Activated T-helper 2 cell treated with anti-CD3 and anti-CD28 coated beads, Interferon-gamma antibody, Interleukin-2, Interleukin-4, amounts not matched to agents 10 μg/mL and 5 μg/mL and 100 μg/mL, durations not matched to agents 14 hours and 24 hours and 36 hours (primary cell): ENCODE measurements at places on chromosomes 2 and 18. TPM values are rescaled to one million over a fixed set of nuclear protein-coding genes. Genes with fewer than 3 reads are reported as not detected.

Gene TM4SF20
- total RNA-seq: not detected in 2 replicates

Gene UGT1A4
- total RNA-seq: not detected in 2 replicates

GRCh38 chr2:183040604-183041003, 2.3 kb upstream of the NCKAP1 start:
- DNase-seq: no peak

- DNase-seq: no peak
Measured at GRCh38 chr18:79962835-79963657, 1.4 kb upstream of the HSBP1L1 start.

DNA sequence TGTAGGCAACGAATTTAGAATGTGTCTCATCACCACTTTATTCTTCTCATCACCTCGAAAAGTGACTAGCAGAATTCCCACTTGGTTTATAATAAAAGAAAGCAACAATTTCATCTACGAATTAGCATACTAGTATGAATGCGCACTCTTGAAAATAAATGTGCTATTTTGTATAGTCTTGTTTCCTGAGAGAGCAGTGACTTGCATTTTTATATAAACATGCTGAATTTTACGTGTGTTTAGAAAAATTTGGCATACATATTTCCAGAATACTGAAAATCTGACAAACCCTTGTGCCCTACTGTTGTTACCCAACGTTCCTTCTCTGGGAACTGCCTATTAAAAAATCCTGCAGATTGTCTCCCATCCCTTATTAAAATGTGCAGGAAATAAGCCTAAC, 786.8 kb downstream of the TSN start:
- no peak for DNase-seq

Gene AQP12B
- total RNA-seq: not detected in 2 replicates
